ENCODE measurements at places on chromosomes 7 and 10.

- no peak for DNase-seq
Measured at GRCh38 chr10:133248334-133248715, 10.7 kb downstream of the VENTX start.

DNA sequence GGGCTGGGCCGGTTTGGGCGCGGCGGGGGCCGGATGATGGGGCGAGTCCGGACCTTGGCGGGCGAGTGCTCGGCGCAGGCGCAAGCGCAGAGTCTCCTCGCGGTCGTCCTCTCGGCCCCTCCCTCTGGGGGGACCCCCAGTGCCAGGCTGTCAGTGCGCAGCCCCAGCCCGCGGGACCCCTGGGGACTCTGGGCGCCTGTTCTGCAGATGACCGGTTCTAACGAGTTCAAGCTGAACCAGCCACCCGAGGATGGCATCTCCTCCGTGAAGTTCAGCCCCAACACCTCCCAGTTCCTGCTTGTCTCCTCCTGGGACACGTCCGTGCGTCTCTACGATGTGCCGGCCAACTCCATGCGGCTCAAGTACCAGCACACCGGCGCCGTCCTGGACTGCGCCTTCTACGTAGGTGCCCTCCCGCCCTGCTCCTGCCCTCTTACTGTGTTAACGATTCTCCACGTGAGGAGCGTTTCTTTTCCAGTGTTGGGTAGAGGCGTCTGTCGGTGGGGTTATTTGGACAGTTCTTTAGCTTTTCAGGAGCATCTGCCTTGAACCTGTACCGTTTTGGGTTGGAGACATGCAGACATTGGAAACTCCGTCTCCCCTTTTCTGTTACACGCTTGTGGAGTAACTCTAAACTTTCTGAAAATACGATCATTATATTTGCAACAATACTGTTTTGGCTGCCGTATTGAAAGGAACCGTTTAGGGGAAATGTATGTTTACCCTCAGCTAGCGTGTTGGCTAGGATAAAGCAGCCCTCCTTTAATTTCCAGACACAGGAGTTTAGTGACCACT is 706 bp downstream of the BUB3 start:
- DNase-seq: no peak

DNA sequence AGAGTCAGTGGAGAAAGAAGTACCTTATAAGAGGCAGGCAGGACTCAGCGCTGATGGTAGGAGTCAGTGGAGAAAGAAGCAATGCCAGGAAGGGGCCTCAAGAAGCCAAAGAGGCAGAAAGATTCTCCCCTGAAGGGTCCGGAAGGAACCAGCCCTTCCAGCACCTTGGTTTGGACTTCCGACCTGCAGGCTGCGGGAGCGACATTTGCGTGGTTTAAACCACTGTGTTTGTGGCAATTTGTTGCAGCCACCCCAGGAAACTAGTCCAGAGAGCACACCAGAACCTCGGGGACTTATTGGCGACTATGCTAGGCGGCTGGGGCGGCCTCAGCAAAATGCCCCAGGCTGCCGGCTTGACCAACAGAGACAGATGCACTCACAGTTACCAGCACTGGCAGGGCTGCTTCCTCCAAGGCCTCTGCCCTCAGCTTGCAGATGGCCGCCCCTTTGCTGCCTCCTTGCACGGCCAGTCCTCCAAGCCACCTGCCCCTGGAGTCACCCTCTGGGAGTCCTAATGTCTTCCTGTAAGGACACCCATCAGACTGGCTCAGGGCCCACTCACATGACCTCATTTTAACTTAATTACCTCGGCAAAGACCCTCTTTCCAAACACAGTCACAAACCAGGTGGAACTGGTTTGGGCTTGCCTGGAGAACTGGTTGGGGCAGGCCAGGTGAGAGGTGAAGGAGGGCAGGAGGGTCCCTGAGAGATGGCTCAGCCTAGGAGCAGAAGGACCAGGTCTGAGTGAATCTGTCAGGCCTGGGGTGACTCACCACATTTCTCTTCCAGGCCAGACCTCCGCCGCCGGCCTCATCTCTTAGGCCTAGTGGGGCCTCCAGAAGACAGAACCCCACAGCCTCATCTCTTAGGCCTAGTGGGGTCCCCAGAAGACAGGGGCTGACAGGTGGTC is 26.1 kb downstream of the CALML3 start:
- DNase-seq: no peak

DNA sequence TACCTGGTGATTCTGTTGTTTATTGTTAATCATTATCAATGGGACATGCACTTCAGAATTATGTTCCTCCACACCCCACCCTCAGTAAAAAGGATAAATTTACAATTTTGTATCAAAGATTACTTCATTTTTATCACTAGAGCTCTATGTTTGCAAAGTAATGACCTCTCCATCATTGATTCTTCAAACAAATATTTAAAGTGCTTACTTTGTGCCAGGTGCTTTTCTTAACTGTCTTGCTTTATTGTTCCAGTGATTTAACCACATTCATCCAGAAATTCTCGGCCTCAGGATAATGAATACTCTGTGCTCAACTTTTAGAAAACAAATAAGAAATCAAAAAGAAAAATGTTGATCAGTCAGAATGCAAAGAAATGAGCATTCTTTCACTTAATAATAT is 144.9 kb upstream of the FOXP2 start:
- DNase-seq: no peak

DNA sequence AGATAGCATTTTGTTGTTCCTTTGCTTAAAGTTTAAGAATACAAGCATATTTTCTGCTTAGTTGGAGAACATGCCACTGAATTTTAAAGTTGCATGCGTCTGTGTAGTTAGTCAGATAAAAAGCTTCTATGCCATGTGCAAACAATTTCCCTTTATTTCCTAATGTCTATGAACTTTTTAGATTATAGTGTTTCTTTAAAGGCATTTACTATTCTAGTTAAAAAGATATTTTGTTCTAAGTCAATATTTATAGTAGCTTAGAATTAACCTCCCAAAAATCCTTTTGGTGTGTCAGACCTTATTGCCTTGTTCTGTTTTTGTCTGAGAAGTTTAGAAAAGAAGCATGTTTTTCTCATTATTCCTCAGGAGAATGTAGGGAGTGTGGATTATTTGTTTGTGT is 99.0 kb upstream of the GATA3 start:
- no peak for DNase-seq

- DNase-seq: no peak
Measured at GRCh38 chr7:115289971-115290370, 368.1 kb downstream of the MDFIC start.

GRCh38 chr7:148334959-148335577 is 255.5 kb upstream of the C7orf33 start:
- DNase-seq: no peak

GRCh38 chr10:22723783-22724182 is 9.4 kb upstream of the PIP4K2A start:
- DNase-seq: no peak

GRCh38 chr10:77648472-77648871 is 10.9 kb upstream of the KCNMA1 start:
- no peak for DNase-seq

- DNase-seq: no peak
Measured at GRCh38 chr10:28505359-28505959, 27.5 kb upstream of the WAC start.

- no peak for DNase-seq
Measured at GRCh38 chr7:128814499-128814898, 15.7 kb upstream of the FLNC start.

DNA sequence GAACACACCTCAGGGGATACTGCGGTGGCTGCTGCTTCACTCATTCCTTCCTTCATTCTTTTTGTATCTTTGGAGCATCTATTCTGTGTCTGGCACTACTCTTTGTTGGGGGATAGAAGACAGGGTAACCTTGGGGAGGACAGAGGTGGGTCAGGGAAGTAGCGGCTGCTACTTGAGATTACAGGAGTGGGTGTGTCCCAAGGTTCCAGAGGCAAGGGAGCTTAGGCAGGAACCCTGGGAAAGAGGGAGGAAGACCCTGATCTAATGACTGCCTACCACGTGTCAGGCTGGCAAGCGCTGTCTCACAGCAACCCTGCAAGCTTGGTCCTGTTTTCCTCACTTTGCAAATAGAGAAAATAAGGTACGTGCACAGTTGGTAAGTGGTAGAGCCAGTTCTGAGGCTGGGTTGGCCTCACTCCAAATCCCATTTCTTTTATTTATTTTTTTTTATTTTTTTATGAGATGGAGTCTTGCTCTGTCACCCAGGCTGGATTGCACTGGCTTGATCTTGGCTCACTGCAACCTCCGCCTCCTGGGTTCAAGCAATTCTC is 985.9 kb upstream of the ZNF722 start:
- DNase-seq: no peak

DNA sequence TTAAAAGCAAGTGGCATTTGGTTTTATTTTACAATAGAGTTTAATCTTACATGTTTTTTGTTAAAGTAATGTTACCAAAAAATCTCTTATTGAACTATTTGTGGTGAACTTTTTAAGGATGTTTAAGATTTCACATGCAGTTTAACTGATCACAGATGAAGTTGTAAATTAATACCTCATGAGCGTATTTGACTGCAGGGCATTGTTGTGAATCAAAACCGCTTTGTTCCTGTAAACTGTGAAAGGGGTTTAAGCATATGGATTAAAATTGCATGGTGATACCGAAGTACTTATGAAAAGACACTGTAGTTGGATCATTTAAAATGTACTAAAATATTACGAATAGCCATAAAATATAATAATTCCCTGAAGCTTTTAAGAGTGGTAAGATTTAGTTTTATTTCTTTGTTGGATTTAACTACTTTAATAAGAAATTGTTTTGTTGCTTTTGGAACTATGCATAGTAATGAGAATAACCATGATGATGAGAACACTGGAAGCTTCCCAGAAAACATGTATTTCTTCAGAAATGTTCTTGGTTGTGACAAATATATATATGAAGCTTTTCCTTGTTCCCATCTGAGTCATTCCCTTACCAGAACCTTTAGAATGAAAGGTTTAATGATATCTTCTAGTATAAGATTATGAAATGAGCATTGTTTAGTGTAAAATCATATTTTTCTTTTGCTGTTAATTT is 131.3 kb downstream of the ADK start:
- no peak for DNase-seq

GRCh38 chr7:87231711-87232110 is 12.2 kb upstream of the TMEM243 start:
- no peak for DNase-seq

DNA sequence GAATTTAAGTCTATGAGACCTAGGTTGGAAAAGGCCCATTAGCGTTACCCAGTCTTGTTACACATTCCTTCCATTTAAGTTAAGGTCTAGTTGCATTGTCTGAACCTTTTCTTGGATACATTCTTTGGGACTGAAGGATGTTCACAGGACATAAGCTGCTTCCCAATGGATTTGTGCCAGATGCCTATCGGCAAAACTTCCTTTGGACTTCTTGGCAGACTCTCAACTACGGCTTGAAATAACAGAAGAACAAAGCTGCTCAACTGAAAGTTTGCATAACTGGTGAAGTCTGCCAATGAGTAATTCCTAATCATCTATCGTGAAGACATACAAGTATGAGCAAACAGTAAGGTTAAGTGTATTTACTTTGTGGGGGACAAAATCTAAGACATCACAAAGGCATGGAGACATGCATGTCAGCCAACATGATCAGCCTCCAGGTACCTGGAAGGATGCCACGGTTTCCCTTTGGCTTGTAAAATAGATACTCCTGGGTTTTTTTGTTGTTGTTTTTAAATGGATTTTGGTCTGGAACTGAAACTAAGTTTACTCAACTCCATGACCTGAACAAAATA is 35.4 kb downstream of the MALSU1 start:
- DNase-seq: no peak

GRCh38 chr7:48077423-48077822 is 11.6 kb upstream of the UPP1 start:
- no peak for DNase-seq

DNA sequence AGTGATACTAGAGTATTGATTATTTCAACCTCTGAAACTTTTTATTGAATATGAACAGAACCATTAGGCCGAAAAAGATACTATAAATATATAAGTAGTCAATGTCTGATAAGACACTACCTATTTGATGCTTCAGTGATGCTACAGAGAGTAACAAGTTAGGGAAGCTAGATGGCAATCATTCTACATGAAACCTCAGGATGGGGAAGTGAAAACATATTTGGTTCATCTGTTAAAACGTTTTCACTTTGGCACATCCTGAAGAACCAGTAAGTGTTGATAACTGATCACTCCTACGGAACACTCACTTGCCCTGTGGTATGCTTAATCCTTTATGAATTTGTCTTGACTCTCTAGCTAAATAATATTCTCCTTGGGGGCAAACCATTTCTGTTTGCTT is 1064.9 kb downstream of the NXPH1 start:
- no peak for DNase-seq

GRCh38 chr10:100746784-100747455 is 1.5 kb downstream of the PAX2 start:
- no peak for DNase-seq

GRCh38 chr7:17963281-17963680 is 23.0 kb upstream of the SNX13 start:
- DNase-seq: no peak

DNA sequence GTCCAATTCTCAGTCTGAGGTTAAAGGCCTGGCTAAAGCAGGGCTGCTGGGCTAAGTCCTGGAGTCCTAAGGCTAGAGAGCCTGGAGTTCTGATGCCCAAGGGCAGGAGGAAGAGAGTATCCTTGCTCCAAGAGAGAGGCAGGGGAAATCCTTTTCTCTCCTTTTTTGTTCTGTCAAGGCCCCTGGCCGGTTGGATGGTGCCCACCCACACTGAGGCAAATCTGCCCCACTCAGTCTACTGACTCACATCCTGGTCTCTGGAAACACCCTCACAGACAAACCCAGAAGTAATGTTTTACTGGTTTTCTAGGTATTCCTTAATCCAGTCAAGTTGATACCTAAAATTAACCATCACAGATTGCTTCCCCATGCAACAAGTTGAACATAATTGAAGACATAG is 23.0 kb downstream of the ZNF518A start:
- DNase-seq: no peak

DNA sequence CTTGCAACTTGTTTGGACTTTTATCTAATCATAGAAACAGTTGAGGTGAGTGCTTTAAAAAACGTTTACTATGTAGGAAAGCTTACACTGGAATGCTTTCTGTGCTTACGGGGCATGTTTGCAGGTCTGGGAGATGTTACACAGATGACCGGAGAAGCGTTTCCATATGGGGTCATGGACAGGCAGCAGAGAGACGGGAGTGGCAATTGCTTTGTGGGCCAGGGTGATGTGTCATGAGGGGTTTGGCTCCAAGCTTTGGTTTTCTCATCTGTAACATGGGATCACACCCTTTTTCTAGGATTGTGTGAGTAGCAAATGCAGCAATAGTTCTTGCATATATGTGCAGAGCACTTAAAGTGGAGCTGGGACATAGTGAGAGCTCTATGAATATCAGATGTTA is 174.8 kb upstream of the MKI67 start:
- no peak for DNase-seq

DNA sequence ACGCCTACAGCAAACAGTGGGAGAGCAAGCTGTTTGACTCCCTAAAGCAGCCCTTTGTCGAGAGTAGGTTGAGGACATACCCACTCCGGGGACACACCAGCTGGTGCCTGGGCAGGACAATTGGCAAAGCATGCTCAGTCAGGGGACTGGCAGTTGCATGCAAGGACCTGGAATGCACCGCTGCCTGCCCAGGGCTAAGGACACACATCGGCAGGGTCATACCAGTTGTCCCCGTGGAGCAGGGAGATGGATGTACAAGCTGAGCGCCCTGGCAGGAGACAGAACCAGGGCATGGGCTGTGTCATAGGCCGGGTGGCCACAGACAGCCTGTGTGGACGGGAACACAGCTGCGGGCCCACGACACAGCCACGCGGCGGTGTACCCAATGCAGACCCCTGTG is 18.3 kb upstream of the ELN start:
- no peak for DNase-seq
